Naive B cell (primary cell): ENCODE measurements at places on chromosomes 1 and 21. TPM values are rescaled to one million over a fixed set of nuclear protein-coding genes. Genes with fewer than 3 reads are reported as not detected.

Gene GCSAML
- polyA plus RNA-seq = not detected

Gene HCRTR1
- polyA plus RNA-seq = not detected

Gene TRPM2
- 1.1 TPM for polyA plus RNA-seq

Gene ABCA4
- not detected for polyA plus RNA-seq

Gene SELL
- 2,135 TPM for polyA plus RNA-seq

Gene FRRS1
- polyA plus RNA-seq = not detected

Gene NMNAT2
- polyA plus RNA-seq = not detected

Gene SHE
- polyA plus RNA-seq = not detected

Gene SH2D1B
- polyA plus RNA-seq = 0.53 TPM

Gene GABPA
- 21.2 TPM for polyA plus RNA-seq

Gene NEXN
- 3.7 TPM for polyA plus RNA-seq

Gene PM20D1
- 0.43 TPM for polyA plus RNA-seq

Gene PUM1
- polyA plus RNA-seq = 102 TPM

Gene PPIAL4G
- not detected for polyA plus RNA-seq

Gene PALMD
- polyA plus RNA-seq = not detected

Gene HJV
- not detected for polyA plus RNA-seq

Gene SERTAD4
- polyA plus RNA-seq = not detected

Gene FYB2
- not detected for polyA plus RNA-seq

Gene C4BPA
- polyA plus RNA-seq = not detected

Gene ARMH1
- 23.7 TPM for polyA plus RNA-seq

Gene TNFRSF1B
- polyA plus RNA-seq = 44.6 TPM

Gene CASQ1
- polyA plus RNA-seq = not detected

Gene ABCD3
- polyA plus RNA-seq = 15.7 TPM

Gene KCND3
- 0.03 TPM for polyA plus RNA-seq

Gene TENT5C
- polyA plus RNA-seq = 69.1 TPM

Gene NPL
- 3.1 TPM for polyA plus RNA-seq
